ENCODE measurements at places on chromosomes 1 and 21. TPM values are rescaled to one million over a fixed set of nuclear protein-coding genes. Genes with fewer than 3 reads are reported as not detected.

Gene DNALI1
- total RNA-seq: 2.2 TPM

DNA sequence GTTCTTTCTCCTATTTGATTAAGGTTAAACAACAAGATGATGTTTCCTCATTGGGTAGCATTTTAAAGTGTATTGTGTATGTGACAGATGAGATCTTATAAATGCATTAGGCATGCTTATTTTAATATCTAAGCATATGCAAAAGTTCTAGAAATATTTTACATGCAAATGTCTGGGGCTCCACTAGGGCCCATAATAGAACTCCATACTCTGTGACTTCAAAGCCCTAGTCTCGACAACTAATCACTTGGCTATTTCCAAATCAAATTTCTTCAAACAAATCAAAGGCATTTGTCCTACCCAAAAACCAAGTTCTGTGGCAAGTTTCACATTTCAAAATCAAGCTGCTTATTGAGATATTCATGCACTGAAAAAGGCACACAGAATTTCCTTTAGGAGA is 385.6 kb upstream of the ST6GALNAC5 start:
- no peak overlapping the region for H3K4me3 ChIP-seq
- H3K4me1 ChIP-seq: no peaks in the 10 kb centered on the region
- no peaks in the 10 kb centered on the region for H3K36me3 ChIP-seq
- H3K27me3 ChIP-seq: no peaks in the 10 kb centered on the region

DNA sequence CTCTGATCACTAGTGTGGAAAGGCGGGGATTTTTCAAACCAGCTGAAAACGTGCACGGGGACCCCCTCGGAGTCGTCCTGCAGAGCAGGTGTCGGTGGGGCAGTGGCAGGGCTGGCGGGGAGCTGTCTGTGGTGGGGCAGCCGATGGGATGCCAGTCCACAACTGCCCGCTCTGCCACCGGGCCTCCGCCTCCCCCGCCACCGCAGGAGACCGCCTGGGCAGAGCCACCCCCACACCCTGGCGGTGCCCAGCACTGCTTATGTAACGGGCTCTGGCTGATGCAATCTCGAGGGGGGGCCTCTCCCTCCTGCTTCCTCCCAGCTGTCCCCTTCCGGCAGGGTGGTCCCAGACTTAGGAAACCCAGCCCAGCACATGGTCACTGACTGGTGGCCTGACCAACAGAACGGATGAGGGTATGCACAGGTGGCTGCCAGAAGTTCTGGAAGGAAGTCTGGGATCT is 9.3 kb downstream of the CHD5 start:
- H3K36me3 ChIP-seq: no peaks in the 10 kb centered on the region
- peaks cover 33% of the 10 kb centered on the region for H3K4me1 ChIP-seq
- H3K27me3 ChIP-seq: peaks cover 27% of the 10 kb centered on the region

Gene MATN1
- 1.8 TPM for total RNA-seq

- H3K27ac ChIP-seq: no peak overlapping the region
- H3K27me3 ChIP-seq: peaks cover 41% of the 10 kb centered on the region
- no peak overlapping the region for H3K4me3 ChIP-seq
These were observed 4.8 kb downstream of the KISS1 start for GRCh38 chr1:204191456-204191855.

DNA sequence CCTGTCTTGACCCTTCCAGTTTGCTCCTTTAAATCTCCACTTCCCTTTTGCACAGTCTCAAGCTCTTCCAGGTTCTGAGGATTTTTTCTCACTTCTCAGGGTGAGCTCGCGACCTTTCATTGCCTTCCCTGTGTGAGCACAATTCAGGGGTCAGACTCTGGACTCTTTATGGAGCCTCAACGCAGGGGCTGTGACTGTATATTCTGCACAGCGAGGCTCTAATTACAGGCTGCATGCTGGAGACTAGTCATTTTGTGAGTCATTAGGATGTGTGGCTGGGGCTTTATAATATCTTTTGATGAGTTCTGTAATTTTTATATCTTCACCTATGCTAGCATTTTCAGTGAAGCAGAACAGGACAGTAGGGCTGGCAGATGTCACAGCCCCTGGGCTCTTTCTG is 270.7 kb downstream of the KAZN start:
- H3K27ac ChIP-seq: no peak overlapping the region
- peaks cover 31% of the 10 kb centered on the region for H3K27me3 ChIP-seq
- H3K36me3 ChIP-seq: no peaks in the 10 kb centered on the region
- DNase-seq: no peak

- H3K27ac ChIP-seq: no peak overlapping the region
- no peaks in the 10 kb centered on the region for H3K4me1 ChIP-seq
- DNase-seq: no peak
- H3K36me3 ChIP-seq: no peaks in the 10 kb centered on the region
- peaks cover 46% of the 10 kb centered on the region for H3K27me3 ChIP-seq
- H3K4me3 ChIP-seq: no peak overlapping the region
These were observed 172.7 kb downstream of the NPHP4 start for GRCh38 chr1:5819391-5820025.

GRCh38 chr1:214934045-214934444 is 148.5 kb upstream of the KCNK2 start:
- no peaks in the 10 kb centered on the region for H3K36me3 ChIP-seq
- DNase-seq: no peak
- H3K27ac ChIP-seq: no peak overlapping the region
- no peaks in the 10 kb centered on the region for H3K27me3 ChIP-seq
- H3K4me1 ChIP-seq: no peaks in the 10 kb centered on the region

DNA sequence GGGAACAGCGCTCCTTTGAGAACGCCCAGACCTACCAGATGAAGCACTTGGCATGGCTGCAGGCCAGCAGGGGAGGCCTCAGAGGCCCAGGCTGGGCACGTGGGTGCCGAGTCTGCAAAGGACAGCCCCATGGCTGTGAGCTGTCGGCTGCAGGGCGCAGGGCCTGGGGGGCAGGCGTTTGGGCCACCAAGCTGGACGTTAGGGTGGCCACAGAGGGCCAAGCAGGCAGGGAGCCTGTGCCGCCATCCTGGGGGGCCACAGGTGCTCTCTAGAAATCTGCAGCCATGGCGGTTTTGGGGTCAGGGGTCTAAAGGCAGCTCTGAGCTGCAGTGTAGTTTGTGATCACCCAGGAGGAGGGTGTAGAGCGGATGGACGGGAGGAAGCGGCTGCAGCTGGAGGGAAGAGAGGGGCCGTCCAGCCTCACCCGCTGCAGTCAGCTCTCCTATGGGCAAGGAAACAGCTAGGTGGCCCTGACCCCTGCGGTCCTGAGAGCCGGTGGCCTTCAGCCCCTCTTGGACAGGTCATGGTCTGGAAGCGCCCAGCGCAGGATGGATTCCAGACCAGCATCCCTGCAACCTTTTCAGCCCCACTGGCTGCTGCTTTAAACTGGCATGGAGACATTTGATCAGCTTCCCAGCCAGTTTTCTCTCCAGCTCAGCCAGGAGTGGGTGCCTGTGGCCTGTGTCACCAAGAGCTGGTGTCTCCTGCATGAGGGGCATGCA is 11.0 kb downstream of the IBA57 start:
- no peak overlapping the region for H3K4me3 ChIP-seq
- peaks cover 10% of the 10 kb centered on the region for H3K36me3 ChIP-seq
- peaks cover 25% of the 10 kb centered on the region for H3K4me1 ChIP-seq
- no peak overlapping the region for H3K27ac ChIP-seq
- no peaks in the 10 kb centered on the region for H3K27me3 ChIP-seq
- DNase-seq: no peak

Gene FCGR1A
- total RNA-seq: not detected

Gene IQGAP3
- total RNA-seq: 16.6 TPM

Gene SORT1
- total RNA-seq: 110 TPM

DNA sequence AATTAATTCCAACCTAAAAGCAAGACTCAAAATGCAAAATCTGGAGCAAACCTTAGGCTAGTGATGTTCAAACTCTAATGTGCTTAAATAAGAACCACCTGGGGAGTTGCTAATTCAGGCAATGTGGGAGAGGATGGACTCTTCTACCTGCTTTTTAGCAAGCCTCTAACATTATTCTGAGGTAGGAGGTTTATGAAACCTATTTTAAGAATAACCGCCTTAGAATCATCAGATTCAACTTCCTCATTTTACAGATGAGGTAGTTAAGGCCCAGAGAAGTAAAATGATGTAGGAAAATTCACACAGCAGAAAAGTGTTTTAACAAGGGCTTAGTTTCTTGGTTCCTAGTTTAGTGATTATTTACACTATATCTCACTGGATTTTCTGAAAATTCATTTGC is 8.6 kb upstream of the NTNG1 start:
- H3K4me1 ChIP-seq: no peaks in the 10 kb centered on the region
- no peak overlapping the region for H3K27ac ChIP-seq
- DNase-seq: no peak
- H3K4me3 ChIP-seq: no peak overlapping the region
